ENCODE measurements at places on chromosomes 7 and 10.

DNA sequence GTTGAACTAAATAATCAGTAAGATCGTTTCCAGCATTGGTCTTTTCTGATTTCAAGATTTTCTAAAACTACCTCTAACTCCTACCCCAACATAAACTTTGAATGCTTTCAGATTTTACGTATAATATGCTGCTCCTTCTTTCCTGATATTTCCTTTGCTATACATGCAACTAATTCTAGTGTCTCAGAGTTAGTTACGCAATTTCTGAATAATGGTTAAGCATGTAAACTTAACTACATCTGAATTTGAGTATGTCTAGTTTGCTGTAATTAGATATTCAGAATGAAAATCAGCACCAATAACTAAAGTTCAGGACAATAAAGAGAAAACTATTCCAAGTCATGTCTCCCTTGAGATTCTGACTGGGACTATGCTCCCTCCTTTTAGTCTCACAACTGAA is 71.0 kb downstream of the SEMA3C start:
- DNase-seq: no peak

DNA sequence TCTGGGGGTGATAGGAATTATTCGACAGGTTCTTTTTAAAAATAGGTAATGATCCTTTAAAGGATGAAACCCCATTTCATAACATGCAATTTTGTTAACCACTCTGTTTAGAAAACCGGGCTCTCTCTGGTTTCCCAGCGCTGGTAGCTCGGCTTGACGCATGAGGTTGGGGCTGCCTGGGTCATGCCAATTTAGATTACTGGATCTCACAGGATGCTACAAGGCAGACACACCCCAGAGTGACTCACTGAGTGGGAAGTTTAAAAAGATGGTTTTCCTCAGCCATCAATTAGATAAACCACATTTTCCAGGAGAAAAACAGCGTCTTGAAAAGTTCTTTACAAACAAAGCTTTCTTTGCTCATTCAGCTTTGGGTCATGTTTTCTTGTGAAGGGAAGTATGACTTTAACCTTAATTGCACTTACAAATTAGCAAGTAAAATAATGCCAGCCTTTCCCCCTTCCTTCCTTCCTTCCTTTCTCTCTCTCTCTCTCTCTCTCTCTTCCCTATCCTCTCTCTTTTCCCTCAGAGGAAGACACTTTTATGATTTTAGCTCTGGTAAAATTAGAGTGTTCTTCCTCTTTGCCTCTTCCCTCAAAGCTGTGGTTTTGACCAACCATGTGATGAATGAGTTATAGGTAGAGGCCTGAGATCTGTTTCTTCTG is 99.8 kb downstream of the EPDR1 start:
- no peak for DNase-seq

DNA sequence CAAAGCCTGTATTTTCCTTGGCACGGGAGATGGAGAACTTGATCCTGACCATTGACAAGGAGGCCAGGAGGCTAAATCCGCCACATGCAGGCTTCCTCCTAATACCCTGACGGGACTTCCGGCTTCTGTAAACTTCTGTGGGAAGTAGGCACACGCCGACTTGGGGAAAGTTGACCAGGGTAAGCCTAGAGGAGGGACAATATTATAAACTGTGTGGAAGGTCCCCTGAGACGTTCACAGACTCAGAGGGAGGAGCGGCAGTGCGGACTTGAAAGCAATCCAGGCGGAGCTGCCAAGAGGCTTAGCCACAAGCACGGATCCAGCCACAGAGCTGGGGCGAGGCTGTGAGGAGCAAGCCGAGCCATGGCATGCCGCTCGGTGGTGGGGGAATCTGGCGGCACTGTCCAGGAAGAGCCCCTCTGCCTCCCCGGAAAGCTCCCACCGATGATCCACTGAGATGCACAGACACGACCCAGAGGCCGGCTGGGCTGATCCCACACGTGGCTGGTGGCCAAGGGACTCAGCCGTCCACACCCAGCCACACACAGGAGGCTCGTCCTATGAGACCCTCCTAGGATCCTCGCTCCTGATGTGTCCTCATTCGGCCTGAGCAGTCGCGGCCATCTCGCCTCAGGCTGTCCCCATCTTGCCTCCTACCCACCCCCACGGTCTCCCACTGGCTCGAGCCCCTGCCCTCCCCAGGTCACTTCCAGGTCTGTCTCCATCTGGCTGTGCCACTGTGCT is 40.0 kb upstream of the INSIG1 start:
- no peak for DNase-seq

- no peak for DNase-seq
These were observed 397.1 kb upstream of the POT1 start for GRCh38 chr7:125326666-125327255.

DNA sequence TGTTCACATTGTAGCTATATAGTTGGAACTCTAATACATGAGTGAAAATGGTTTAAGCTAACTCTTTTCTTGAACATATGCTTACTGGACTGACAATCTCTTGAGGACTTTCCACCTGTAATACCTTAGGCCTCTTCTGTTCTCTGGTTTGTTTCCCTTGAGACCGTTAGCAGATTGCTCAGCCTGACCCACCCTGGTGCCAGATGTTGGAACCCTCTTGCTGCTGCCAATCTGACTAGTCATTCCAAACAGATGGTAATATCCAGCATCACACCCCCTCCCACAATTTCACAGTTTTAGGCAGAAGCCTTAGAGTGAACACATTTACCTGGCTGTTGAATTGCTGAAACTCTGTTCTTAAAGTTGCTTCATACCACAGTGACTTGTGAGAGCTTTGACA is 18.7 kb downstream of the CALD1 start:
- DNase-seq: no peak

DNA sequence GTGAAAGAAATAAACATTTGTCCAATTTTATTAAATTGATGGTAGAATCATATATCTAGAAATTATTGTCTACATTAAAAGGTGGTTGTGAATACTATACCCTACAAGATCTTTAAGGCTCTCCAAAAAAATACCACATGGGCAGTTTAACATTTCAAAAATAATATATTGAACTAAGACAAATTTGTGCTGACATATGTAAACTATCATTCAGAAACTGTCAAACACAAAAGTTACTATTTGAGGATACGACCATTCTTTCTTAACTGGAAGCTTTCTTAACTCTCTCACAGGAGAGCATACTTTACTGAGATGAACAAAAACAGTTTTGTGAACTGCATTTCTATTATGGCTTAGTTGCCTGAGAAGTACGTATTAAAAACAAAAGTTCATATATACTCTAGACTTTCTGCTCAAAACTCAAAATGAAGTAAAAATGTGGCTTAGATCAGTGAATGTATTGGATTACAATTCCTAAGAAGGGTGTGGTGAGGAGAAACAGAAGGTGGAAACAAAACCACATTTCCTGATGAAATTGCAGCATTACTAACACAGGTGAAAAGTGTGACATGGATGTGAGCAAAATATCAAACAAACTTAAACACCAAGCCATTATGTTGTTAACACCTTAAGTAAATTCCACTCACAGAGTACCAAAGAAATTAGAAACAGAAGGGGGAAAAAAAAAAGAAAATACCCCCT is 138.5 kb downstream of the SEMA3A start:
- no peak for DNase-seq

- DNase-seq: no peak
These were observed 565.4 kb upstream of the AUTS2 start for GRCh38 chr7:69032848-69033247.

DNA sequence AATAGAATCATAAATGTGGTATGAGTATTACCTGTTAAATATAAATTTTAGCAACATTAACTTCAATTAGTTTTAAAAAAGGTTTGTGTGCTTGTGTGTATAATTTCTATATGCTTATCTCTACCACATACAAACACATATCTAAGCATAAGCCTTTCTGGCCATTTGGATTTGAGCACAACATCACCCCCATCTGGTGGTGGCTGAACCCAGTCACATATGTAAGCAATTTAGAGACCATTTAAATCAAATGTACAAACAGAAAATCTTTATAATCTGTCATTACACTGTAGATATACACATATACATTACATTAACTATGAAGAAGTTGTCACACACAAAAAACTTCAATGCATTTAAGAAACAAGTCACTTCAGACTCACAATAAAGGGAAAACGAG is 31.7 kb downstream of the GPR22 start:
- peak; percentile 4 for DNase-seq

DNA sequence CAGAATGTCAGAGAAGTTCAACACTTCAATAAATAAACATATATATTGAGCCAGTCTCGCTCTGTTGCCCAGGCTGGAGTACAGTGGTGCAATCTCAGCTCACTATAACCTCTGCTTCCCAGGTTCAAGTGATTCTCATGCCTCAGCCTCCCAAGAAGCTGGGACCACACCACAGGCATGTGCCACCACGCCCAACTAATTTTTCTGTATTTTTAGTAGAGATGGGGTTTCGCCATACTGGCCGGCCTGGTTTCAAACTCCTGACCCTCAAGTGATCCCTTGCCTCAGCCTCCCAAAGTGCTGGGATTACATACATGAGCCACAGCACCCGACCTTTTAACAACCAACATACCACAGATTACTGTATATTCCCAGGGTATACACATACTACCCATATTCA is 134.2 kb downstream of the JMJD1C start:
- DNase-seq: no peak

GRCh38 chr7:139682136-139683013 is 95.4 kb downstream of the HIPK2 start:
- no peak for DNase-seq

All from CD4-positive, alpha-beta T cell treated with Interleukin-2 at 100 ng/mL for 4 hours (primary cell).